ENCODE measurements at places on chromosomes 2 and 18. TPM values are rescaled to one million over a fixed set of nuclear protein-coding genes. Genes with fewer than 3 reads are reported as not detected.

Gene SLC5A7
- 0.53 TPM for polyA plus RNA-seq

GRCh38 chr2:121947674-121948073 lies 192.2 kb downstream of the TSN start:
- no peaks in the 10 kb centered on the region for H3K27me3 ChIP-seq
- DNase-seq = no peak
- no peaks in the 10 kb centered on the region for H3K36me3 ChIP-seq
- no peak overlapping the region for H3K4me3 ChIP-seq

GRCh38 chr2:177816766-177817165 lies 255.8 kb downstream of the PDE11A start:
- no peak for DNase-seq
- no peaks in the 10 kb centered on the region for H3K36me3 ChIP-seq
- no peak overlapping the region for H3K27ac ChIP-seq
- no peaks in the 10 kb centered on the region for H3K4me1 ChIP-seq

Gene MYOM1
- polyA plus RNA-seq = 3.8 TPM

DNA sequence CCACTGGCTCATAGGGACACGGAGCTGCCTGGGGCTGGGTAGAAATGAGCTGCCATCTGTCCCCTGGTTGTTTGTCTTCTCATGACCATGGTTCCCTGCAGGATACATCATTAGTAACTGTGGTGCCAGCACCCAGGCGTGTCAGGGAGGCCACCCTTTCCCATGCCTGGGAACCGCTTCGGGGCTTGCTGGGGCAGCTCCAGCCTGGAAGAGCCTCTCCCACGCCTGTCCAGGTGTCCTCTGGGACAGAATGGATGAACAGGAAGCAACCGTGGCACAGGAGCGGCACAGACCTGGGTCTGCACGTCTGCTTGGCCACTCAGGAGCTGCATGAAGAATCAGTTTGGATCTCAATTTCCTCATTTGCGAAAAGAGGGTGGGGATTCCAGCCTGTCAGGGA lies 34.8 kb downstream of the SDC1 start:
- no peaks in the 10 kb centered on the region for H3K27me3 ChIP-seq
- peaks cover 7% of the 10 kb centered on the region for H3K4me1 ChIP-seq
- DNase-seq = no peak
- no peak overlapping the region for H3K27ac ChIP-seq

GRCh38 chr2:170047331-170048065 lies 130.4 kb upstream of the MYO3B start:
- no peaks in the 10 kb centered on the region for H3K4me1 ChIP-seq
- no peaks in the 10 kb centered on the region for H3K36me3 ChIP-seq
- no peak overlapping the region for H3K4me3 ChIP-seq
- H3K27ac ChIP-seq = no peak overlapping the region
- no peak for DNase-seq
- H3K27me3 ChIP-seq = no peaks in the 10 kb centered on the region

- DNase-seq = no peak
- H3K4me1 ChIP-seq = peaks cover 99% of the 10 kb centered on the region
- H3K36me3 ChIP-seq = no peaks in the 10 kb centered on the region
- no peak overlapping the region for H3K4me3 ChIP-seq
Measured at GRCh38 chr2:7012141-7012764, 95.0 kb downstream of the RNF144A start.

GRCh38 chr2:83899271-83899670 lies 559.8 kb downstream of the SUCLG1 start:
- H3K4me1 ChIP-seq = no peaks in the 10 kb centered on the region
- no peaks in the 10 kb centered on the region for H3K27me3 ChIP-seq
- no peak for DNase-seq
- no peak overlapping the region for H3K27ac ChIP-seq
- H3K36me3 ChIP-seq = no peaks in the 10 kb centered on the region

DNA sequence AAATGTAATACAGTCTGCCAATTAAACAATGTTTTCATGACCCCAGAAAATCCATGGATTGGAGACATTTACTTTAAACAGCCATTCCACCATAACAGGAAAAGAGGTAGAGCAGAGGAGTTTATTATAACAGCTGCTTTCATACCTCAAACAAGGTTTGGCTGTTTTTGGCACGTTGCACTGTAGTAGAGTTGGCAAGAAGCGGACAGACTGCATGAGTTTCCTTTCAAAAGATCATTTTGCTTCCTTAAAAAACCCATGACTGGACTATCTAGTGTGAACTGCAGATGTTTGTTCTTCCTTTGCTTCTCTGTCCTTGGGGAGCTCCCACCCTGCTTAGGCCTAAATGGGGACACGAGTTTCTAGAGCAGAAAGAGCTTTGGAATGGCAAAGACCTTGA lies 108.5 kb upstream of the THOC1 start:
- DNase-seq = no peak
- no peaks in the 10 kb centered on the region for H3K27me3 ChIP-seq
- H3K36me3 ChIP-seq = no peaks in the 10 kb centered on the region
- H3K27ac ChIP-seq = no peak overlapping the region
- H3K4me1 ChIP-seq = no peaks in the 10 kb centered on the region

Gene BOLL
- not detected for polyA plus RNA-seq

DNA sequence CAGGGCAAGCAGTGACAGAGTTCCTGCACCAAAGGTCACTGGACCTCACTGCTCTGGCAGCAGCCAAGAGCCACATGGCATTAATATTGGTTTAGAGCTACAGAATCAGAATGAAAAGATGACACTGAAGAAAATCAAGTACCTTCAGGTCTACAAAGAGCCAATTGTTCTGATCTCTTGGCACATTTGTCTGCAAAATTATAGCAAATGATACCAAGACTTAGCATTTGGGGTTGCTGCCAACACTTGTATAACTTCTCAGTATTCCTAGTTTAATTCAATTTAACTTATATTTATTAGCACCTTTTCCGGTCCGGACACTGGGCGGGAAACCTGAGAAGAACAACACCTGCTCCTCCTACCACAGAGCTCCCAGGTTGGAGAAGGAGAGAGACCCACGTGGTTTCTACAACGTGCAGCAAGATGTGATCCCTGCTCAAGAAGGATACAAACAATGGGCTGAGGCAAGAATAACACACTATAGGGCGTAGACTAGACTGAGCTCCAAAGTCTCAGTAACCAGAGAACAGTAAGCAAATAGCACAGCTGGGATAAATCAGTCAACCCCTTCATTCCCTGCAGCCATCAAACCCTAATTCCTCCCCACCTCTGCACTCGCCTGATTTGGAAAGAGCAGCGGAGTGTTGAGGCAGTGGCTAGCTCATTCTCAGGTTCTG lies 2.4 kb downstream of the LRRC30 start:
- no peaks in the 10 kb centered on the region for H3K36me3 ChIP-seq
- no peak overlapping the region for H3K4me3 ChIP-seq
- DNase-seq = no peak
- H3K27me3 ChIP-seq = no peaks in the 10 kb centered on the region
- H3K27ac ChIP-seq = no peak overlapping the region
- no peaks in the 10 kb centered on the region for H3K4me1 ChIP-seq

Gene CHST10
- polyA plus RNA-seq = 9.9 TPM

DNA sequence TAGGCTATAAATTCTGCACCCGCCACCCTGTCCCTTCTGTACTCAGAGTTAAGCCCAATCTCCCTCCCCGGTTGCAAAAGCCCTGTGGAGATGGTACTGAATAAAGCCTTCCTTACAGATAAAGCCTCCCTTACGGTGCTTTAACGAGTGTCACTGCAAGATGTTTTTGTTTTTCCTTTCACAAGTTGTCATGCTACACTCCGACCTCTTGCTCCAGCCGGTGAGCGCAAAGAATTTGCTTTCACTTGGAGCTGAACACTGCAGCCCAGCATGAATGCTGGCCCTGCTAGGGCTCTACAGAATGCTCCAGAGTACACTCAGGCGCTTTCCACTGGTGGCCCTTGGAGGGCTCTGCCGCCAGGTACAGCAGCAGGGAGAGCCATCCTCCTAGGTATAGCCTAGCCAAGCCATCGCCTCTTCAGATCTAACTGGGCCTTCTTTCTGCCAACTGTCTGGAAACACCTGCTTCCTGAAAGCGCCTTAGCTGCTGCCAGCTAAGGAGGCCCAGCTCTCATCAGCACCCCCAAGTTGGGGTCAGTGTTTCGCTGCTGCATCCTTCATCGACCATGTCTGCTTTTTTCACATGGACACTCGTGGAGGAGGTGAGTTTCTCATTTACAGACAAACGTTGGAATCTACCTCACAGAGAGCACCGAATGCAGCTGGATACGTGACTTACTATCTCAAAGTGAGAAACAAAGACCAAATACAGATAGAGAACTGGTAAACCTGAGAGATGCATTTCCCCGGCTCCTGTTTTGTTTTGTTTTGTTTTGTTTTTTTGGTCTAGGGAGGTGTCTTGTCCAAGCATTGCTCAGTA lies 13.4 kb upstream of the CREG2 start:
- H3K4me1 ChIP-seq = no peaks in the 10 kb centered on the region
- H3K4me3 ChIP-seq = no peak overlapping the region
- no peaks in the 10 kb centered on the region for H3K27me3 ChIP-seq
- H3K36me3 ChIP-seq = no peaks in the 10 kb centered on the region
- H3K27ac ChIP-seq = no peak overlapping the region

DNA sequence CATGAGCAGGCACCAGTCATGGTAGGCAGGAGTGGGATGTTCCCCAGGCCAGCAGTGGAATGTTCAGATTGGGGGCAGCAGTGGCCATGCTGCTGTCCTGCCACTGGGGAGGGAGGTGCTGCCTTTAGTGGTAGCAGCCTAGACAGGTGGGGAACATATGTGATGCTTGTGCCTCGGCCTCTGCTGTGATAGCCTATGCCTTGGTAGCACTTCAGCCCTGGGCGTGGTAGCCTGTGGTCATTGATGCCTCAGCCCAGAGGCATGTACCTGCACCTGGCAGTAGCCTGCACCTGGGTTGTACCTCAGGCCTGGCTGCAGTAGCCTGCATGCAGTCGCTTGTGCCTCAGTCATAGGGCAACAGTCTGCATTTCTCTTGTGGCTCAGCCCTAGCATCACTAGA lies 7.1 kb downstream of the RFTN2 start:
- H3K36me3 ChIP-seq = no peaks in the 10 kb centered on the region
- H3K27me3 ChIP-seq = no peaks in the 10 kb centered on the region
- H3K4me3 ChIP-seq = no peak overlapping the region
- DNase-seq = no peak

DNA sequence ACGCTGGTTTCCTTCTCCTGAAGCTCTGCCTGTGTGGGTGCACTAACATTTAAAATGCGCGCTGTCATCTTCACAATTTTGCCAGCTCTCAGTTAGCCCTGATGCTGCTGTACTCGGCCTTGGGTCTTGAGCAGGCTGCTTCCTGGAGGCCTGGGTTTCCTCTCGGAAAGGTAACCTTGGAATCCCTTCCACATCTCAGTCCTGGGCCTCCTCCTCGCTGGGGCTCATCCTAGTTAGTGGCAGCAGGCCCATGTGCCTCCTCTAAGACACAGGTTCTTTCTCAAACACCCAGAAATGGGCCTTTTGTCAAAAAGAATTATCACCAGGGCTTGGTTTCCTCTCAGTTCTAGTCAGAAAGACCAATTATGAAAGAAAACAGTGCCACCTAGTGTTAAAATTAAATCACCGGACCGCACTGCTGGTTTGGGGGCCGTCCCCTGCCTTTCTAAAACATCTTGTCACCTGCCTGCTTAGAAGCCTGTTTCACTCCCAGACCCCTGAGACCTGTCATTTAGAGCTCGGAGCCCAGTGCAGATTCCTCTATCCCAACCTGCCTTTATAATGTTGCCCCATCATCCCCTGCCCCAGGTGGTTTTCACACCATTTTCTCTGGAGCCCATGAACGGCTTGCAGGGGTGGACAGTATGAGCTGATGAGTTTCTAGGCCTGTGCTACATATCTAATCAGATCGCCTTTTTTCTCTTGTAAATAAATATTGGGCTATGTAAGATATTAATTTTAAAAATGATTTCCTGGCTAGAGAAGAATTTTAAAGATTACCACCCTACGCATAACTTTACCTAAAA lies 42.4 kb downstream of the HK2 start:
- no peaks in the 10 kb centered on the region for H3K27me3 ChIP-seq
- no peak overlapping the region for H3K4me3 ChIP-seq
- peaks cover 4% of the 10 kb centered on the region for H3K4me1 ChIP-seq
- no peaks in the 10 kb centered on the region for H3K36me3 ChIP-seq

Gene CHRND
- not detected for polyA plus RNA-seq

Gene RASGRP3
- polyA plus RNA-seq = 4.8 TPM

Gene FHOD3
- polyA plus RNA-seq = 87.9 TPM

DNA sequence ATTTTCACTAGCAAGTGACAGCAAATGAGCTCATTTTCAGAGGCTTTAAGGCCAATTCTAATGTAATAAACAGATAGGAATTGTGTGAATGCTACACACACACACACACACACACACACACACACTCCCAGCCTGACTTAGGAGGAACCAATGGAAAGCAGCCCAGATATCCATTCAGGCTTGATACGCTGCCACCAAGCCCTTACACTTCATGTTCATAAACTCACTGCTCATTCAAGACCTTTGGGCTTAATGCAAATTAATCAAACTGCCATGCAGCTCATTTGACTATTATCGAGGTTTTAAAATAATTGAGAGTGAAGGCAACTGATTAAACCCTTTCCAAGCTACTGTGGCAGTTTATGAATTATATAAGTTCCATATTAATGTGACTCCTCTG lies 298.9 kb upstream of the NCKAP5 start:
- H3K4me3 ChIP-seq = no peak overlapping the region
- no peaks in the 10 kb centered on the region for H3K4me1 ChIP-seq
- H3K27ac ChIP-seq = no peak overlapping the region
- no peaks in the 10 kb centered on the region for H3K36me3 ChIP-seq
- H3K27me3 ChIP-seq = peaks cover 4% of the 10 kb centered on the region
- no peak for DNase-seq

Gene ADRA2B
- 2.0 TPM for polyA plus RNA-seq

GRCh38 chr2:119490106-119490505 lies 34.2 kb downstream of the SCTR start:
- no peak for DNase-seq
- no peaks in the 10 kb centered on the region for H3K36me3 ChIP-seq
- H3K27me3 ChIP-seq = no peaks in the 10 kb centered on the region
- no peak overlapping the region for H3K27ac ChIP-seq
- H3K4me1 ChIP-seq = peaks cover 9% of the 10 kb centered on the region

DNA sequence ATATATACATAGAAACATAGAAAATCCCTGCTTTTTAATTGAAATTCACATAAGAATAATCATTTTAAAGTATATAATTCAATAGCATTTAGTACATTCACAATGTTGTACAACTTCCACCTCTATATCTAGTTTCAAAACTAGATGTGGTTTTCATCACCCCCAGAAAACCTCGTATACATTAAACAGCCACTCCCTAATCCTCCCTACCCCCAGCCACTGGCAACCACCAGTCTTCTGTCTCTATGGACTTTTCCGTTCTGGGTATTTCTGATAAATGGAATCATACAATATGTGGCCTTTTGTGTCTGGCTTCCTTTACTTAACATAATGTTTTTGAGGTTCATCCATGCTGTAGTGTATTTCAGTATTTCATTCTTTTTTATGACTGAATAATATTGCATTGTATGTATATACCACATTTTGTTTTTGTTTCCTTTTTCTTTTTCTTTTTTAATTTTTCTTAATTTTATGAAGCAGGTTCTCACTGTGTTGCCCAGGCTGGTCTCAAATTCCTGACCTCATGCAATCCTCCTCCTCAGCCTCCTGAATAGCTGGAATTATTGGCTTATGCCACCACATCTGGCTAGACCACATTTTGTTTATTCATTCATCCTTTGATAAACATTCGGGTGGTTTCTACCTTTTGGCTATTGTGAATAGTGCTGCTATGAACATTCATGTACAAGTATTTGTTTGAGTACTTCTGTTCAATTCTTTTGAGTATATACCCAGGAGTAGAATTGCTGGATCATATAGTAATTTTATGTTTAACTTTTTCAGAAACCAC lies 50.6 kb upstream of the RNF152 start:
- no peaks in the 10 kb centered on the region for H3K27me3 ChIP-seq
- H3K4me1 ChIP-seq = no peaks in the 10 kb centered on the region
- no peaks in the 10 kb centered on the region for H3K36me3 ChIP-seq
- no peak for DNase-seq
- no peak overlapping the region for H3K27ac ChIP-seq

GRCh38 chr2:144233317-144233716 lies 286.6 kb downstream of the ZEB2 start:
- no peaks in the 10 kb centered on the region for H3K36me3 ChIP-seq
- peaks cover 23% of the 10 kb centered on the region for H3K4me1 ChIP-seq
- H3K4me3 ChIP-seq = no peak overlapping the region
- DNase-seq = no peak

Measured in adrenal gland (tissue), 19 donors.